ENCODE measurements at places on chromosomes 7 and 10. TPM values are rescaled to one million over a fixed set of nuclear protein-coding genes. Genes with fewer than 3 reads are reported as not detected.

Gene ABCB1
- total RNA-seq, result not detected

Gene CACNA2D1
- 6.2 TPM for total RNA-seq

Gene CHN2
- total RNA-seq, result not detected

Gene NPC1L1
- total RNA-seq, result under 0.01 TPM

Gene ZNF853
- total RNA-seq, result 0.43 TPM
